ENCODE measurements at places on chromosomes 6 and 20.

GRCh38 chr6:74853991-74854390 lies 351.9 kb downstream of the COL12A1 start:
- DNase-seq: no peak

DNA sequence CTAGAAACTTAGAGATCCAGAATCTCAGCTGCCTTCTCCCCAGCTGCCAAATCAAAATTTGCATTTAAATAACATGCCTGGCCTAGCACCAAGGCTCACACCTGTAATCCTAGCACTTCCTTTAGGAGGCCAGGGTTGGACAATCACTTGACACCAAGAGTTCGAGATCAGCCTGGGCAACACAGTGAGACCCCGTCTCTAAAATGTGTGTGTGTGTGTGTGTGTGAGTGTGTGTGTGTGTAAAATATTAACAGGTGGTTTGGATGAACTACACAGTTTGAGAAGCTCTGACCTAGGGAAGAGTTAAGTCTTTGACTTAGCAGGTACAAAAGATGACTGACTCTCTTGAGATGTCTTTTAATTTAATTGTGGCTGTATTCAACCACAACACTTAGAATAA lies 20.2 kb upstream of the CD2AP start:
- DNase-seq: no peak

GRCh38 chr6:17392978-17393891 lies at the start of gene CAP2:
Gene CAP2, plus strand, starts transcription at chr6:17393595. Its CDS starts 27,961 bp downstream, at chr6:17421556.
- peak; percentile 58 for DNase-seq

- DNase-seq: peak; percentile 31
Observed at GRCh38 chr6:116369964-116370759, 585 bp upstream of the DSE start.

- peak; percentile 93 for DNase-seq
Observed at GRCh38 chr6:125913864-125914351, 42.7 kb upstream of the HINT3 start.

DNA sequence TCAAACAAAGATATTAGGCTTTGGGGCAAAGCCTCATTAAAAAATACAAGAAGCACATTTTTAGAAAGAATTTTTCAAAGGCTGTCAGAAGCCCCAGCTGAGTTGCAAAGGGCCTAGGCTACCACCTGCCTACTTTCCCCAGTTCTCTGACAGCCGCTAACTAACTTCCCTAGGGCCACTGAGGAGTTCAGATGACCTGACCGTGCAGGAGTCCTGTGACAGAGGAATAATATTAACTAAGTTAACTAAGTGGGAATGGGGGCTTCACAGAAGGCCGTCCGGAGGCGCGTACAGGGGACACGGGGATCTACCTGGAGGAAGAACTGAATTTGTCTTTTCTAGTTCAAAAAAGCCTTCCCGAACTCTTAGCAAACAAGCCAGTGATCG lies 884 bp downstream of the MCHR2 start:
- DNase-seq: no peak

GRCh38 chr6:84086545-84087429 lies 53.2 kb downstream of the MRAP2 start:
- DNase-seq: no peak

DNA sequence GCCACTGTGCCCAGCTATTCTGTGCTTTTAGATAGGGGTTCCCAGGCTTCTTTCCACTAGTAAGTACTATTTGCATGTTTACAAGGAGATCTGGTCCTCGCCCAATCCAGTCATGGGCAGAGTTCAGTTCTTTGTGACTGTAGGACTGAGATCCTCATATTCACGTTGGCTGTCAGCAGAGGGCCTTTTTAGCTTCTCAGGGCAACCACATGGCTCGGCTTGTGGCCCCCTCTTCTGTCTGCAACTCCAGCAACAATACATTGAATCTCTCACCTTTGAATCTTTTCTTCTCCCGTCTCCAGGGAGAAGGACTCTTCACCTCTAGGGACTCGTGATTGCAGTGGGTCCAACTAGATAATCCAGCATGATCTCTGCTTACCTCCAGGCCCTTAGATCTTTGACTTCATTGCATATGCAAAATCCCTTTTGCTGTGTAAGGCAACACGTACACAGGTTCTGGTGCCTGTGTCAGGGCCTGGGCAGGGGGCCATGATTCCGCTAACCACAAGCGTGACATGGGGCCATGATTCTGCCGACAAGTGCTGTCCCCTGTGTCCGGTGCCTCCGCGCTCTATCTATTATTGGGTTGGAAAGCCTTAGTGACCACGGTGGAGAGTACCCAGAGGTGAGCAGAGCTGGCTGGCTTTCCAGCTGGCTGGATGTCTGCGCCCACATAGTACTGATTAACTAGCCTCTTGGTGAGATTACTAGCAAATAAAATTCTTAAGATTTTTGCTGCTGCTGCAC lies 5.1 kb downstream of the CCR6 start:
- DNase-seq: no peak

- DNase-seq: no peak
Observed at GRCh38 chr6:24060982-24061754, 64.8 kb upstream of the NRSN1 start.

GRCh38 chr20:63061771-63062100 lies 55.0 kb upstream of the BHLHE23 start:
- DNase-seq: no peak

- DNase-seq: no peak
Observed at GRCh38 chr6:29666826-29667130, 9.9 kb downstream of the MOG start.

DNA sequence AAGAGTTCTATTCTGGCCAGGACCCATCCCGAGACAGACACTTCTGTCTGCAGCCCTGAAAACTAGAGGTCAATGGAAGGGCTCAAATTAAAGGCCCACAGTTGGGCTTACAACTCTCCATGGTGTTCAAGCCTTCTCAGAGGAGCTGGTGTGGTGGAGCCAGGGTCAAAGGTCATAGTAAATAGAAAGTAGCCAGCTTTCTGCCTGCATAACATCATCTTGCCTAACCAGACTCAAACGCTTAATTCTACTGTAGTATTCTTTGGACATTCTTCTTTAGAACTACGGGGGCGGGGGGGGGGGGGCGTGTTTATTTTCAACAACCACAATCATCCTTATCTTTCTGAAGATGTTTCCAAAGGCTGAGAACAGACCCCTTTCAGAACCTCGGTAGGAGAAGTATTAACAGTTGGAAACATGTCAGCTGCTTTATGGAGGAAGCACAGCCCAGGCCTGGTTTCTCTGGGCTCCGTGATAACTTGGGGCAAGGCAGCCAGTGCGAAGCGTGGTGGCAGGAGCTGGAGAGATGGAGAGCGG lies 1.5 kb upstream of the RREB1 start:
- DNase-seq: no peak

GRCh38 chr20:34495916-34496315 lies 20.3 kb upstream of the DYNLRB1 start:
- DNase-seq: no peak

DNA sequence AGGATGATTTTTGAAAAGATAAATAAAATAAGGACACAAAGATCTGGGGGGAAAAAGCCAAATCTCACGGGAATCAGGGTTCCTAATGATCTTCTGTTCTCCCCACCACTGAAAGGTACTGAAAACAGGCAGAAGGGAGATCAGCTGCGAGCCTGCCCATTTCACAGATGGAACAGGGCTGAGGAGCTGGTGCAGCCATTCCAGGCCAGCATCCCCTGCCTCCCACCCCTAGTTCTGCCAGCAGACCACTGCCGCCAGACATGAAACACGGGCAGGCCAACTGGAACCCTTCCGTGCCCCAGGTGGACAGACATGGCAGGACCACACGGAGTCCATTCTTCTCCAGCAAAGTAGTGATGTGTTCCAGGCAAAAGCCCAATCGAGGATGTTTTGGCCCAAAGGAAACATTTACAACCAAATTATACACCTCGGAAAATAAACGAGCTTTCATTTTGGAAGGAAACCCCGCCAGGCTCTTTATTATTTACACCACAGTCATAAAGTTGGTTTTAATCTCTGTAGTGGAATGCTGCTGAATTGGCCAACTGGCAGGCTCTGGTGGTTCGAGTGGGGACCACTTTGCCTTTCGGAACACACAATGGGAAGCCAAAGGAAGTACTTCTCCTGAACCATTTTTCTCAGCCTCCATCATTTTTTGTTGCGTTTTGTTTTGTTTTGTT lies 28.2 kb downstream of the ISM1 start:
- DNase-seq: no peak

GRCh38 chr6:147973806-147974205 lies 368.8 kb upstream of the SASH1 start:
- no peak for DNase-seq

DNA sequence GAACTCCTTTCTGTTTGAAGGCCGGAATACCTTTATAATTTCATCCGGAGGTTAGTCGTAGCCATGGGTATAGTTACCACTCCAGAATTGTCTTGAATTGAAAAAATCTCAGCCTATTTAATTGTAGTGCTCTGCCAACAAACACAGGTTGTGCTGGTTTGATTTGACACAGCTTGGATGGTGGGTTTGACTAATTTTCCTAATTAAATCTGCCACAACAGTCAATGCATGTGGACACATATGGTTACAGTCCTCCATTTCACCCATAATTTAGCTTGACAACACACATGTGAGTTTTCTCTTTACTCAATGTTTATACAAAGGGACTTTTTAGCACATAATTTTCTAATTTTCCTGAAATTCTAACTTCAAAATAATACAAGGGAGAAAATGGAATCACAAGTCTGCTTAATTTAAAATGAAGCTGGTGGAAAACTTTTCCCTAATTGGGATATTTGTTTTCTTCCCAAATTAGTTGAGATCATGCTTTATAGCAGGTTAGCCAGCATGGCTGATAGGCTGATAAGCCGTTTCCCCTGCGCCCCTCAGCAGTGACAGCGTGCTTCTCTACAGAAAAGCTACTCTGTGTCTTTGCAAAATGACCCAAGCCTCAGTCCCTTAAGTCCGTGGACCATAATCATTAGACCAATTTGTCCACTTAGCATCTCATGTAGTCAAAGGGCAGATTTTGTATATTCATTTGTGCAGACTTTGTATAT lies 463.5 kb upstream of the FLRT3 start:
- no peak for DNase-seq

DNA sequence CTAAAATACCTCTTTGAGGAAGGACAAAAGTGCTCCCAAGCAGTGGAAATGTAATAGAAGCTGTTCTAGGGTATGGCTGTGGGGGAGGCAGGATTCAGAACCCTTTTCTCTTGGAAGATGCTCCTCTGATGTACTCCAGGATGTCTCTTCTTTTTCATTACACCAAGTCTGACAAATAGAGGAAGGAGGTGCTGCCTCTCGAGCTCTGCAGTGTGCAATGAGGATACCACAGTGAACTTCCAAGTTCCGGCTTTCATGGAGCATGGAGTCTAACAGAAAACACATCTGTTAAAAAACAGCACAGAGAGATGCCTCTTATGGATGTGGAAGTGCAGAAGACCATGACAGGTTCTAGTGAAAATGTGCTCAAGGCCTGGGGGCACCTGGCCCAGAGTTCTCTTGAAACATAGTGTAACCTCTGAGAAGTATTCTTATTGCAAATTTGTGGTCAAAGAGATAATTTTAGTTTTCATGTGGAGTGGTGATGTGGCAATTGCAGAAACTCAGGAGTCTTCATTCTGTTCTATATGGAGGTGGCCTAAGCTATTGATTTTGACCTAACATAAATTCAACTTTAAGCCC lies 362.0 kb upstream of the CITED2 start:
- DNase-seq: no peak

DNA sequence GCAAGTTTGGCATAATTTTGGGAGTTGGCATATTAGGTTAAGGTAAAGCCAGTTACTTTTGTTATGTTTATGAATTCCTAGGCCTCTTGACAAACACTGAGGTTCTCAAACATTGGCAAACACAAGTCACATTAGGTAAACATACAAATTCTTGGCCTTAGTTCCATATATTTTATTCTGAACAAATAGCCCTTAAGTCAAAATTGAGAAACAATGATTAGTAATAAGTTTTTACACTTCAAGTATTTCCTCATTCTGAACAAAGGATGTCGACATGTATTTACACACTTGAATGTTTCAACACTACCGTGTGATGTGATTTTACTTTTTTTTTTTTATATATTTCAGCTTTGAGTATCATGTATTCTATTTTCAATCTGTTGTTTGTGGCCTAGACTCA lies 3.8 kb upstream of the ECHDC1 start:
- no peak for DNase-seq

GRCh38 chr6:40274058-40274457 lies 313.1 kb downstream of the LRFN2 start:
- no peak for DNase-seq

DNA sequence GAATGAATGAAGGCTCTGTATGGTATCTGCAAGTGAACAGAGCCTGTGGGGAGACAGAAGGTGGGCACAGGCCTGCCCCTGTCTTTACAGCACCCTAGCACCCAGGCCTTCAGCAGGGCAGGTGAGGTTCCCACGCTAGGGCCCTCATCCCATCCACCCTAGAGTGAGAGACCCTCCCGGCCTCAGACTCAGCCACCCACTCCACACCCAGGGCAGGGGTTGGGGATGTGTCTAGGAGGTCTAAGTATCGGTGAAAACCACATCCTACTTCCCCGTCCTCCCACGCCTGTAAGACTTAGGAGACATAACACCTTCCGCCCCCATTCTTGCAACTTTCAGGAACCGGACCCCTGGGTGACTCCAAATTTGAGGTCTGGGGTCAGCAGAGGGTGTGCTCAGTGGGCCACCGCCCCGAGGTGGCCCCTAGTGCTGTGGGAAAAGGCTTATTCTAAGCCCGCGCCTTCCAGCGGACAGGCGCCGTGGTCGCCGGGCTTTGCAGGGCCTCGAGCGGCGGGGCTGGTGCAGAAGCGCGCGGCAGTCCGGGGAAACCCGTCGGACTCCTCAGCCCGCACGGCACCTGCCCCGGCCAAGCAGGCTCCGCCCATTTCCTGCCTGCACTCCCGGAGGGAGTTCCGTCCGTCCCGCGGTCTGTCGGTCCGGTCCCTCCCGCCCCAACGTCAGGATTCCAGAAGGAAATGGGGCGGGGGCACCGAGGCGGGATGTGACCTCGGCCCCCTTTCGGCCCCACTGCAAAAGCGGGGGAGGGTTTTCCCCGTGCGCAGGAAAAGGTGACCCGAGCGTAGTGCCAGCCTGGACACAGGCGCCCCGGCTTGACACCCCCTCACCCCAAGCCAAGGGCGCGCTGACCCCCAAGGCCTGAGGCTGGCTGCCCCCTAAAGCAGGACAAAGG lies 868 bp downstream of the SAMD10 start:
- DNase-seq: no peak

GRCh38 chr6:23478312-23478711 lies 647.7 kb upstream of the NRSN1 start:
- no peak for DNase-seq

DNA sequence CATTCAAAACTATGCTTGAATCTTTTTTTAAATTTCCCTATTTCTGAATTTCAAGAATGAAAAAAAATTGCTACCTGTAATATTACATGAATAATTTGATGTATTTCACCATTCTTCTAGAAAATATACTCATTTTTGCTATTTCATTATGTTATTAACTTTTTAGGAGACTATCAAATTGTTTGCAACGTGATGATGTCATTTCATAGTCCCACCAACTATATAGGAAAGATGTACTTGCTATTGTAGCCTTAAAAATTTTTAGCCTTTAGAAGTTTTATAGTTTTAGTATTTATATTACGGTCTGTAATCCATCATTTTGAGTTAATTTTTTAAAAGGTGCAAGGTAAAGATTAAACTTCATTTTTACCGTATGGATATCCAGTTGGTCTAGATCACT lies 81.4 kb upstream of the AHI1 start:
- no peak for DNase-seq

GRCh38 chr6:14550822-14551221 lies 433.2 kb downstream of the CD83 start:
- DNase-seq: no peak

GRCh38 chr6:42255050-42255449 lies 37.4 kb upstream of the MRPS10 start:
- no peak for DNase-seq

- no peak for DNase-seq
Observed at GRCh38 chr6:4451081-4451480, 315.7 kb upstream of the ECI2 start.

- DNase-seq: peak; percentile 61
Observed at GRCh38 chr20:62066339-62066982, 780 bp upstream of the TAF4 start.

Measured in A549 (cell line).